ENCODE measurements at places on chromosomes 4 and X.

DNA sequence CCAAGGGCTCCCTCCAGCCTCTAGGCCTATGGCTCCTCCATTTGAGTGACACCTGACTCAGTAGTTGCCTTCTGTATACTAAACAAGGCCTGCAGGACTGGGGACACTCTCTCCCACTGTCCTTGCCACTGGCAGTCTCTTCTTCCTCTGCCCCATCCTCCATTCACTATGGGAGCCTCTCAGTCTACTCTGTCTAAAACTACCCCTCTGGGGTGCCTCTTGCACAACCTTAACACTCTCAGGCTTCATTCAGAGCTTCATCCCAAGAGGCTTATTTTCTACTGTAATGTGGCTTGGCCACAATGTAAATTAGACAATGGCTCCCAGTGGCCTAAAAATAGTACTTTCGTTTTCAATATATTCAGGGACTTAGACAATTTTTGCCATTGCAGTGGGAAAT, 133.0 kb downstream of the ZC4H2 start:
- no peak for DNase-seq

GRCh38 chr4:99998062-99998867, 48.2 kb upstream of the H2AZ1 start:
- no peak for DNase-seq

- DNase-seq: no peak
Observed at GRCh38 chr4:41701983-41702382, 46.5 kb downstream of the PHOX2B start.

GRCh38 chr4:77040270-77040669, 35.5 kb downstream of the CCNI start:
- DNase-seq: no peak

DNA sequence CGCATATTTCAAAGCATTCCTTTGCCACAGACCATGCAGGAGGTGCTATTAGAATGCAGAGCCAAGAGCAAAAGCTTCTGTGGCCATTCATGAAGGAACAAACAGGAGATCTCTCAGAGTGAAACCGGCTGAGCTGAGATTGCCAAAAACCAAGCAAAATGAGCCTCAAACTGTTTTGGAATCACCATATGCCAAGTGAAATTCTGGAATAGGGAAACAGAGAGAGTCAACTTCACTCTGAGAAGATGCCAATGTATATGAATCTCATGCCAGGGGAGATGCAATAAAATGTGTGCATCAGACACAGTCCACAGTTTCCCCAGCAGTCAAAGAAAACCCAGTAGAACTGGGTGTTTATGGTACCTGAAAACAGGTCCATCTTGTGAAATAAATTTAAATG, 42.3 kb downstream of the SRPX start:
- no peak for DNase-seq

Measured in activated naive CD4-positive, alpha-beta T cell treated with anti-CD3 and anti-CD28 coated beads, Interleukin-2, amount 10 ng/mL, durations not matched to agents 7 days and 5 days (primary cell).